Foreskin melanocyte (primary cell): ENCODE measurements at places on chromosomes 13 and 19.
A peak's percentile ranks its signal among the peaks of the same experiment; 100 is the strongest.

DNA sequence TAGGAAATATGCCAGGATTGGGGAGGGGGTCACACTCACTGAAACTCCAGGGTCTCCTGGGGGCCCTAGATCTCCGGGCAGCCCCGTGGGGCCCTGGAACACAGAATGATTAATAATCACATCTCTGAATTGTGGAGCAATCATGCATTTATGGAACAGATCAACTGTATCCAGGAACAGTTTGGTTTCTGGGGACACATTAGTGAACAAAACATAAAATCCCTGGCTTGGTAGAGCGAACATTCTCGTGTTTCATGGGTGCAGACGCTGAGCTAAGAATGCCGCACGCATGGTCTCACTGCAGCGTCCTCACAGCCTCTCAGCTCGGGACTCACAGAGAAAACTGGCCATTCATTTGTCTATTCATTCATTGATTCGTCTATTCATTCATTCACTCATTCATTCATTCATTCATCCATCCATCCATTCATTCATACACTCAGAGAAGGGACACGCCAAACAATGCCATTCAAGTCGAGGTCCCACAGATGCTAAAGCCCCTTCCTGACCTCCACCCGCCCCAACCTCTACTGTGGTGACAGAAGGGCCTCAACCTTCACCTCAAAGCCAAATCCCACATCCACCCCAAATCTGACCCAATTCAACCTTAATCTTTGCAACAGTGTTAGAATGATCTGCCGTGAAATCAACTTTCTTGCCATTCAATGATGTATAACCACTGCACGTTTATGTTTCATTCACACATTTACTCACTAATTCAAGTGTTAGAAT is 35.0 kb upstream of the OLFM2 start:
- no peak for DNase-seq

- DNase-seq = no peak
Measured at GRCh38 chr13:25371875-25372283, at the start of gene ATP8A2. Gene ATP8A2, plus strand, starts transcription at chr13:25371974. Its CDS starts 239 bp downstream, at chr13:25372213.

DNA sequence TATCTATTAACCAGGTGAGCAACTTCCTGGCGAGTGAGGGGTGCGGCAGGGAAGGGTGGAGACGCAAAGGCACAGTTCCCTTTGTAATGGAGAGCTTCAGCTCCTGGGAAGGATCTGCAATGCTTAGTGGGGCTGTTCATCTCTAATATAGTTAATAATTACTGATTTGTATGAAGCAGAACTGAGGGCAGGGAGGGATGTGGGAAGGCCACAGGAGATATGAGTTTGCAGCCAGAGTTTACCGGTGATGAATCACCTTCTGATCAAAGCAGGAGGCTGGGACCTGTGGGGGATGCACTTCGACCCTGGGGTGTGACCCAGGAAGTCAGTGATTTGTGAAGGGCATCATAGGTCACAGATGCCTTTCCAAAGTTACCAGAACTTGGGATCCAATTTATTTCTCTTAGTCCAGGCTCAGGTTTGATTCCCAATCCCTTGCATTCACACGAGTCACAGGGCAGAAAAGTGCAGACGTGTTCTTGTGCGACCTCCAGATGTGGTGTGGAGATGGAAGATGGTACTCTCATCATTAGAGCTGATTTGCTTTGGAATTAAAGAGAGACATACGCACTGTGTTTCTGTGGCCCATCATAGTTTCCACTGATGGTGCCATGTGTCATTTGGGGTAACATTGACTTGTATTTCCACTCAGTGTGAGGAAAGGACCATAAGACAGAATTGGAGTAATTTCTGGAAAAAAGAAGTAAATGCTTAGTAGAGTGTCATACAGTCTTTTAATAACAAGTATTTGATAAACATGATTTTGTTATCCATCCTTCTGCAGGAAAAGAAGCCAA is 55.0 kb downstream of the LRCH1 start:
- no peak for DNase-seq

GRCh38 chr13:92745258-92745657 is 481.3 kb upstream of the GPC6 start:
- DNase-seq = no peak

GRCh38 chr13:113645329-113645728 is 12.7 kb downstream of the ATP4B start:
- no peak for DNase-seq

DNA sequence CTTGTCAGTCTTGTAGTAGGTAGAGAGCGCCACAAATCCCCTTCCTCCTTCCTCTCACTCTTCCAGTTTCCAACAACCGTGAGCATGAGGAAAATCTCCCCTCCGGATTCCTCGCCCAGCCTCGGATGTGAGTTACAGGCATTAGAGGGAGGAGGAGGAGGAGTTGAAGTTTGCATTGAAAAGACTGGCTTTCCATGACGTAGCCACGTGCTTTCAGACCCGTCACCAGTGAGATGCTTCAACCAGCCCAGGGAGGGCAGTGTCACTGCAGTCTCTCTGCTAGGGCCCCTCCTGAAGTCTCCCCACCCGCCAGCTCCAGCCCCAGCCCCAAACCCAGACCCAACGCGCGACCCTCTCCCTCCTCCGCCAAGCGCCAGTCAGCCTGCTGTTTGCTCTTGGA is 442 bp upstream of the FGF14 start:
- no peak for DNase-seq

DNA sequence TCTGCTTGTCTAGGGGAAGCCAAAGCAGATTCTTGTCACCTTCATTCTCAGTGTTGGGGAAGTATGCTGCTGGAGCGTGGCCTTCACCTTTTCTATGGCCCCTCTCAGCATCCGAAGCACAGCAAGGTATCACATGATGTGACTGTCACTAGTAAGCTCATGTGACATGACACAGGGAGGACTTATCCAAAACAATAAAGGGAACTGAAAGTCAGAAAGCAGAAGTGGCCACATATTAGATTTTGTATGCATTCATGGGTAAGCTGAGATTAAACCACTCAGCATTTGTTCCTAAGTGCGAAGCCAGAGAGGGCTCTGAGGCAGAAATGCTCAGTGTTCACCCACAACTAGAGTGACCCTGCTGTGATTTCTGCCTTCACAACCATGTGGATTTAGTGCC is 72.8 kb upstream of the PCDH8 start:
- no peak for DNase-seq

- no peak for DNase-seq
Measured at GRCh38 chr13:50203256-50203941, 188.2 kb downstream of the KCNRG start.

- peak; percentile 72 for DNase-seq
Measured at GRCh38 chr13:39253774-39254173, 215.5 kb downstream of the NHLRC3 start.
